Activated CD4-positive, alpha-beta T cell treated with anti-CD3 and anti-CD28 coated beads, Interleukin-2, amount 50 U/mL, for 1 hour (primary cell): ENCODE measurements at places on chromosomes 11 and 22.

GRCh38 chr22:24583221-24584165 is 9.4 kb downstream of the LRRC75B start:
- DNase-seq, result no peak

DNA sequence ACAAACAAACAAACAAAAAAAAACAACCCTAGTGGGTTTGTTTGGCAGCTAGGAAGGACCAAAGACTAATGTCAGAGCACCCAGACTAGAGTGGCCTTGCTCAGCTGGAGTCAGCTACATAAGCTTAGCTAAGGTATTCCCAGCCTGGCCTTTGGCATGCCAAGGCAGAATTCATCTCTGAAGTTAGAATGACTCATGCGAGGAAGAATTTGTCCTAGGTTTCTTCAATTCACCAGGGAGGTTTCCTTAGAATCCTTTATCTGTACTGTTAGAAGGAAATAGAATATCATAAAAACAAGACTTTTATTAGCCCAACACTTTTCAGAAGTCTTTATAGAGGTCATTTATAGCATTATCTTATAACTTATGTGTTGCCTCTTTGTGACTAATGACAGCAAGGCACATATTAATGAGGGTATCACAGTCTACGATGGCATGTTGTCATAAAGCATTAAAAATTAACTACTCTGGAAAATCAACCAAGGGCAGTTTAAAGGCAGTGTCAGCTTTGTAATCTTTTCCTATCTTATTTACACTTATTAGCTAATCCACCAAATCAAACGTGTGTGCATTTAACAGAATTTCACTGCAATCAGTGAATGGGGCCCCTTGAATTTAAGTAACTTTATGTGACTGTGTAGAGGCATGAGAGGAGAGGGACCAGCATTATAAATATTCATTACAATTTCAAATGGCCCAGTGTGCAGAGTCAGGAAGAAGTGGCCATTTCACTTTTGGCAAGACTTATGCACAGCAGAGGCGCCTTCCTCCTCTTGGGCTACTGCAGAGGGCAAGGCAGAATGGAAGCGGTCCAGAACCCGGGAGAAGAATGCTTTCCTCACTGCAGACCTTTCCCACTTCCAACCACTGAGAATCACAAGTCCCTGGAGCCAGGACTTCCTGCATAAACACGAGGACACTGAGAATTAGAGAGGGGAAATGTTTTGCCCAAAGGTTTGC is 36.3 kb downstream of the SLC5A1 start:
- no peak for DNase-seq

GRCh38 chr11:17752144-17752543 is 17.6 kb downstream of the KCNC1 start:
- DNase-seq, result no peak

GRCh38 chr11:57217053-57217452 is 20.0 kb downstream of the APLNR start:
- DNase-seq, result no peak

DNA sequence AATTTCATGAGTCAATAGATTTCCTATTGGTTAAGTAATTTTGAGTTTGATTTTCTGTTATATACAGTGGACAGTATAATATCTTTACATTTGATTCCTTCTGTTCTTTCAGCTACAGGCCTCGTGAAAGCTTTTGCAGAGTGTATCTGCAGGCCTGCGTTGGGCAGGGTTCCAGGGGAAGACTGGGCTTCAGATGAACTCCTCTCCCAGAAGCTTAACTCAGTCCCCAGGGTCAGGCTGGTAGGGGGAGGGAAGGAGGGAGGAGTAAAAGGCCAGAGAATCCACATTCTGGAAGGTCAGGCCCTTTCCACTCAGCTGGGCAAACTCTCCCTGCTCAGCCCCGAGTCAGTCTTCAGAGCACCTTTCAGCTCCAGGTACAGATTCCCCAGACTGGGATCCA is 100.4 kb upstream of the NECTIN1 start:
- no peak for DNase-seq
